T-helper 2 cell (primary cell): ENCODE measurements at places on chromosomes 2 and 18.
A peak's percentile ranks its signal among the peaks of the same experiment; 100 is the strongest.

GRCh38 chr2:219186754-219187456, 8.8 kb downstream of the RETREG2 start:
- no peak for DNase-seq

DNA sequence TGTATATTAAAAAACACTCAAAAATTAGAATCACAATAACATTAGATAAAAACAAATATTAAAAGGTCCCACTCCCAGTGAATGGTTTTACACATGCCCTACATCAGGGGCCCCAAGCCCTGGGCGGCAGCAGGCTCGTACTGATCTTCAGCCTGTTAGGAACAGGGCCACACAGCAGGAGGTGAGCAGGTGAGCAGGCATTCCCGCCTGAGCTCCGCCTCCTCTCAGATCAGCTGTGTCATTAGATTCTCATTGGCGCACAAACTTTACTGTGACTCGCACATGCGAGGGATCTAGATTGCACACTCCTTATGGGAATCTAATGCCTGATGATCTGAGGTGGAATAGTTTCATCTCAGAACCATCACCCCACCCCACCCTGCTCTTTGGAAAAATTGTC, 74.2 kb downstream of the MBD2 start:
- DNase-seq, result no peak

GRCh38 chr2:68847751-68848150, 23.4 kb downstream of the BMP10 start:
- no peak for DNase-seq

- no peak for DNase-seq
These were observed 59.8 kb downstream of the USP34 start for GRCh38 chr2:61411109-61411508.

- no peak for DNase-seq
These were observed 77.3 kb downstream of the LPIN2 start for GRCh38 chr18:2935438-2936192.

DNA sequence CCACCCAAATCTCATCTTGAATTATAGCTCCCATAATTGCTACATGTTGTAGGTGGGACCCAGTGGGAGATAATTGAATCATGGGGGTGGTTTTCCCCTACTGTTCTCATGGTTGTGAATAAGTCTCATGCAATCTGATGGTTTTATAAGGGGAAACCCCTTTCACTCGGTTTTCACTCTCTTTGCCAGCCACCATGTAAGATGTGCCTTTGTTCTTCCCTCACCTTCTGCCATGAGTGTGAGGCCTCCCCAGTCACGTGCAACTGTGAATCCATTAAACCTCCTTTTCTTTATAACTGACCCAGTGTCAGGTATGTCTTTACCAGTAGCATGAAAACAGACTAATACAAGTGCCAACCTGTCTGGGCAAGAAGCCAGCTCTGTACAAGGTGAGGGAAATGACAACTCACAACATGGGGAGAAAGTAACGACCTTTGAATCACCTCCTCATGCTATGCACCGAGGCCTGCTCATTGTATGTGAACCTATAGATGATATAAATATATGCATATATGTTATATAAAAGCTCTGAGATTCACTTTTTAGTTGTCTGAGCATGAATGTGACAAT, 162.2 kb downstream of the ALPK2 start:
- no peak for DNase-seq

GRCh38 chr2:23131066-23131575, 253.9 kb upstream of the KLHL29 start:
- DNase-seq, result no peak

DNA sequence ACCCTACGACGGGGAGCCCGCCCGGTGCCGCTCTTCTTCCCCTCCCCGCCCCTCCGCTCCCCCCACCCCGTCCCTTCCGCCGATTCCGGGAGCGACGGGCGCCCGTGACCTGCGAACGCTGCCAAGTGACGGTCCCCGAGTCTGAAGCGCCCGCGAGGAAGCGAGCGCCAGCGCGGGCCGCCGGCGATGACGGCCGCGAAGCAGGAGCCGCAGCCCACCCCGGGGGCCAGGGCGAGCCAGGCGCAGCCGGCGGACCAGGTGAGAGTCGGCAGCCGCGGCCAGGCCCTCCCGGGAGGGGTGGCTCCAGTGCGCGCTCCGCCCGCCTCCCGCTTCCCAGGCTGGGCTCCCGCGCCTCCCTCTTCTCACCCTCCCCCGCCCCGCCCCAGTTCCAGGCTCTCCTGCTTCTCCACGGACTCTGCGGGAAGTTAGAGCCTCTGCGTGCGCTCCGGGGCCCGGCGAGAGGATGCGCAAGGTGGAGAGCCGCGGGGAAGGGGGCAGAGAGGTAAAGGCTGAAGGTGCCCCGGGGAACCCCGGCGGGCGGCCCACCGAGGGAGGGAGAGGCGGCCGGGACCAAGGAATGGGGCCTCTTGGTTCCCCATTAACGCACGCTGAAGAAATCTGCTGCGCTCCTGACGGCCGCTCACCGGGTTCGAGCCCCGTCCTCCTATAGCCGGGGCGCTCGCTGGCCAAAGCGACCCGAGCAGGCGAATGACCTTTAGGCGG, 719.5 kb downstream of the DPP10 start:
- no peak for DNase-seq

- no peak for DNase-seq
These were observed 9.3 kb downstream of the HADHA start for GRCh38 chr2:26235089-26235488.

GRCh38 chr2:45812011-45812500, 160.6 kb downstream of the PRKCE start:
- no peak for DNase-seq

- DNase-seq, result no peak
These were observed 24.8 kb upstream of the ZNF638 start for GRCh38 chr2:71306762-71307161.

DNA sequence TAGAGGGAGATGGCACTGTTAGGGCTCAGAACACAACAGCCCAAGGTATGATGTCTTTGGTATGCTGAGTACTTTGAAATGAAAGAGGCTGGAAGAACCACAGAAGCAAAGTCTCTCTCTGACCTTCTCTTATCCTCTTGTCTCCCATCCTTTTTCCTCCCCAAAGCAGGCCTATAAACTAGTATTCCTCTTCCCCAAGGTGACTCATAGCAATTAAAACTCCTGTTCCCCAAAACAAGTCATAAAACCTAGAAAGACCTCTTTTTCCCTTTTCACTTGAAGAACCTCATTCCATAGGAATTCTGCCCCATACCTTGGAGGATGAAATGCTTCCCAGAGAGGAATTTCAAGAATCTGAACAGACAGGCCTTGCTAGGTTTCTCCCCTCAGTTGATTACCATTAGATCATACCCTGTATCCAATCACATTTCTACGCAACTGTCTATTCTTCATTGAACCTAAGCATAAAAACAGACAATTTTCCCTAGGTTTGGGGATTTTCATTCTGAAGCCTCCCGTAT, 25.7 kb downstream of the MDH1 start:
- DNase-seq, result no peak

DNA sequence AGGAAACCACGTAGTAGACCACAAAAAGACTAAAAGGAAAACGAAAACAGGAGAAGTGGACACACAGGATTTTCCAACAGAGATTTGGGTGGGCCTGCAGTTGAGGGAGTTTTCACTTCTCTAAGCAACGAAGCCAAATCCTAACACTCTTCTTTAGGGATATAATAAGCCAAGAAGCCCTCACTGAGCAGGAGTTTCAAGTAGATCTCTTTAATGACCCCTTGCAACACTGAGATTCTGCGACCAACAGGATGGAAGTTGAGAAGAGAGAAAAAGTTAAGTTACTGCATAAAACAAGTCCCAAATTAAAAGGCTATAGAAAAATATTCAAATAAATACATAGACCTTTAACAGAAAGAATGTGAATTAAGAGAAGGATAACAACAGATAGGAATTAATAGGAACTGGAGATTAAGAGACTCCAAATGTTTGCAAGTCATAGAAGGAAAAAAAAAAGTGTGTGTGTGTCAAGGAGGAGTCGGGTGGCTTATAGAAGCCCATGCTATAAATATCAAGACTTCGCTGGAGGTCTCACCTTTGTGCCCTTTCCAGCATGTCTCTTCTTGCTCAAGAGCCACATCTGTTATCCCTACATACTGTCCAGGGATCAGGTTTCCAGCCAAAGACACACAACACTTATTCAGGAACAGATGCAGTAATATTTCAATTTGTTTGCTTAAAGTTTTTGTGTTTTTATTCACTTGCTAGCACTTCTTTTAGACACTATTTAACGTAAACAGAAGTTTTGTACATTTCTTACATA, 69.4 kb upstream of the ARHGAP28 start:
- no peak for DNase-seq

DNA sequence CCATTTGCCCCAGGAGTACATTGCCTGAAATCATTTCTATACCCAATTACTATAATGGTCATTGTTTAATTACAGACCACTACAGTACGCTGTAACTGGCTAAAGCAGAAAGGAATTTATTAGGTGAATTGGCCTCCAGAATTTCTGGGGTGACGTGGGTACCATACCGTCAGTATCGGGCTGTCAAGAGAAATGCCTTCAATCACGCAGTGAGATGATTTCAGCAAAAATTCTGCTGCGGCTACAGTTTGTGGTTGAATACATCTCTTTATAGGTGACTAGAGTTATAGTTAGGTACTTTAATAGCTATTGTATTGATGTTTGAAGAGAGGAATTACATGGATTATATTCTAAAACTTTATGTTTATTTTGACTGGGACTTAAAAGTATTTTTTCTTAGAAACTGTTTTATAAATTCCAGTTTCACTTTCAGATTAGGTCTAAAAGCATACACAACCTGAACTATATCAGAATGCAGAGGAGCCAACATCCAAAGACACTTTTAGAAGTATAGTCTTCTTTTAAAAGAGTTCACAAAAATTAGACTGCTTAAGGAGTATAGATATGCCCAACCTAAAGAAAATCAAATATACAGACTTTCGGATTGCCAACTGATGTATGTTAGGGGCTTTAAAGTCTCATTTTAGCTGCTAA, 128.4 kb downstream of the TTC27 start:
- no peak for DNase-seq

GRCh38 chr2:101012706-101013181, 10.7 kb downstream of the RPL31 start:
- DNase-seq, result peak; percentile 29

DNA sequence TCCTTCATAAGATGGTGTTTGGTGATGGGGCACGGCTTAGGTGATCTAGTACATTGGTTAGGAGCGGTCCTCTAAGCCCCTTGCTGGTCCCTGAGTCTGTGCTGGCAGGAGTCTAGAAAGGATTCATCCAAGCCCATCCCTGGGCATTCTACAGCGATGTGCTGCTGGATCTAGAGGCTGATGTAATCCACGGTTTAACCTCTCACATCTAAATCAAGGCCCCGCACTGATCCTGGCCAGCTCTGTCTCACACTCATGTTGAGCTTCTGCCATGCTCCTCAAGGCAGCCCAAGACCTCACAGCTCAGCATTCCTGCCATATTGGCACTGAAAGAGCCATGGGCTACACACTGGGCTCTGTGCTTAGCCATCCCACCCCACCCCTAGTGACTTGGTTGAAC, 664.8 kb downstream of the STK39 start:
- DNase-seq, result no peak

- no peak for DNase-seq
These were observed 23.4 kb upstream of the LRRC30 start for GRCh38 chr18:7207366-7207915.

DNA sequence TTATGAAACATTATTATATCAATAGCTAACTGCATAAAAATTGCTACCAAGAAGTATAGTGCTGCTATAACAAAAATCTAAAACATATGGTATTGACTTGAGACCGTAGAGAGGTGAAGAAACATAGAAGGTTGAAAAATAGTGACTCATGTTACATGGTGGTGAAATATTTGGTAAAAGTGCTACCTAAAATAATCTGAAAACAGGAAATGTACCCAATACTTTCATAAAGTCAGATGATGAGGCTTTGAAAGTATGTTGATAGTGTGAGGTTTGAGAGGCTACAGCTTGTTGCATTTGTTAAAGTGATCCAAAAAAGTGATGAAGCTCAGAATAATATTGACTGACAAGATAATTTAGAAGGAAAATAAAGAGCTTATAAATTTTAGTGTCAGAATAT, 718.7 kb upstream of the SLC8A1 start:
- DNase-seq, result no peak

- no peak for DNase-seq
These were observed 3.5 kb upstream of the SLC9A2 start for GRCh38 chr2:102615620-102616436.

- no peak for DNase-seq
These were observed 83.9 kb downstream of the INHBB start for GRCh38 chr2:120429586-120430500.

DNA sequence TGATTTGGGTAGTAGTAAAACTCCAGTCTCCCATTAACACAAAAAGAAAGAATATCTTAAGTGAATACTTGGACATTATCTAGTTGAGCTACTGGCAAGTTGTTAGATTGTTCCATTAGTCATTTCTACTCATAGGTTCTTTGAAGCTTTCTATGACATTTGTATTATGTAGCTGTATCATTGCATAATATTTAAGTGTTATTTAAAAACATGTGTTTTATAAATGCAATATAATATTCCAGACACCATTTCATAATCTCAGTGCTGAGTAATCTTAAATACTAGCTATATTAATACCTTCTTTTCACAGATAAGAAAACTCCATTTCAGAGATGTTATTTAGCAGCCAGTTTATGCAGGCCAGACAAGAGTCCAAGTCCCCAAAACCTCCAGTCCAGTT, 271.9 kb downstream of the NCKAP5 start:
- DNase-seq, result no peak

DNA sequence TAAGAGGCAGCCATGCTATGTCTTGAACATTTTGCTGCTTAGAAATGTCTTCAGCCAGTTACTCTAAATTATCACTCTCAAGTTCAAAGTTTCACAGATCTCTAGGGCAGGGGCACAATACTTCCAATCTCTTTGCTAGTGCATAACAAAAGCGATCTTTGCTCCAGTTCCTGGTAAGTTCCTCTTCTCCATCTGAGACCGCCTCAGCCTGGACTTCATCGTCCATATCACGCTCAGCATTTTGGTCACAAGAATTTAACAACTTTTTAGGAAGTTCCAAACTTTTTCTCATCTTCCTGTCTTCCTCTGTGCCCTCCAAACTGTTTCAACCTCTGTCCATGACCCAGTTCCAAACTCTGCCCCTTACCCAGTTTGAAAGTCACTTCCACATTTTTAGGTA, 8.8 kb upstream of the SLC35F5 start:
- no peak for DNase-seq

- no peak for DNase-seq
These were observed 892 bp downstream of the CELF4 start for GRCh38 chr18:37564711-37565100.

- no peak for DNase-seq
These were observed 94.0 kb downstream of the PXDN start for GRCh38 chr2:1650085-1650872.

GRCh38 chr2:11753452-11753885, 7.0 kb downstream of the LPIN1 start:
- no peak for DNase-seq

DNA sequence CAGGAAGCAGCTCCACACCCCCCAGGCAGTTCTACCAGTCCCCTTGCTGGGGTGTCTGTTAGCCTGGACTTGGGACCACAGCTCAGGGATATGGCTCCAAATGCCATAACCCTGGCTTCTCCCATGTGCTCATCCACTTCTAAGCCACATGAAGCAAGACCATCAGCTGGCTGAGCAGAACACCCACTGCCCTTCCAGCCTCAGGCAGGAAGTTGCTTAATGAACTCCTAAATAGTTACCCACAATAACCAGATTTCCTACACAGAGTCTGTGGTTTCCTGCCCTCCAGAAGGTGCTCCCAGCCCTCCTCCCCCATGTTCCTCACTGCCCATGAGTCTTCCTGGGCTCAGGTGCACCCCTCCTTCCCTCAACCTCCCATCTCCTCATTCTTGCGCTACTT, 98.3 kb upstream of the EPC2 start:
- DNase-seq, result no peak
